ENCODE measurements at places on chromosomes 6 and 20.
A peak's percentile ranks its signal among the peaks of the same experiment; 100 is the strongest.

DNA sequence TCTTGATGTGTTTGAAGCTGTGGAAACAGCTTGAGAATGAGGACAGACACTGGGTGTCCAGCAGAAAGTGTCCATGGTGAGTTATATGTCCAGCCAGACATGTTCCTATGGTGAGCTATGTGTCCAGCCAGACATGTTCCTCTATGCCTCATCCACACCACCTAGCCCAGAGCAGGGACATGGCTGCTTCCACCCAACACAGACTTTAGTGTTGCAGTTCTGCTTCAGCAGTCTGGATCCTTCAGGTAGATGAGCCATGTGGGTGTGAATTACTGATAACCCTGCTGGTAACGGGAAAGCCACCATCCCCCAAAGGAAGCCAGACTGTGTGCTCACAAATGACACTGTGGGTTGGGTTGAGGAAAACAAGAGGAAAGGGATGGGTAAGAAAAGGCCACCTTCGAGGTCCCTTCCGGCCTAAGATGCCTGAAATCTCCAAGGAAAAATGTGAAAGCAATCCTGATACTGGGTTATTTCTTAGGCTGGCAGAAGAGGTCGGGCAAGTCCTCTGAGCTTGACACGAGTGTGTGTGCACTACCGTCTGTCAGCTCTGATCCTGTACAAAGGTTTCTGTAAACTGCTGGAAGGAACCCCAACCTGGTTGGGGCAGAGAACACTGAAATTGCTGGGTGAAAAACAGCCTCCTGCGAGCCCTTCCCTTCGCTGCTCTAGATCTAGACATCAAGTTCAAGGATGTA is 77.8 kb downstream of the NINL start:
- DNase-seq = no peak

DNA sequence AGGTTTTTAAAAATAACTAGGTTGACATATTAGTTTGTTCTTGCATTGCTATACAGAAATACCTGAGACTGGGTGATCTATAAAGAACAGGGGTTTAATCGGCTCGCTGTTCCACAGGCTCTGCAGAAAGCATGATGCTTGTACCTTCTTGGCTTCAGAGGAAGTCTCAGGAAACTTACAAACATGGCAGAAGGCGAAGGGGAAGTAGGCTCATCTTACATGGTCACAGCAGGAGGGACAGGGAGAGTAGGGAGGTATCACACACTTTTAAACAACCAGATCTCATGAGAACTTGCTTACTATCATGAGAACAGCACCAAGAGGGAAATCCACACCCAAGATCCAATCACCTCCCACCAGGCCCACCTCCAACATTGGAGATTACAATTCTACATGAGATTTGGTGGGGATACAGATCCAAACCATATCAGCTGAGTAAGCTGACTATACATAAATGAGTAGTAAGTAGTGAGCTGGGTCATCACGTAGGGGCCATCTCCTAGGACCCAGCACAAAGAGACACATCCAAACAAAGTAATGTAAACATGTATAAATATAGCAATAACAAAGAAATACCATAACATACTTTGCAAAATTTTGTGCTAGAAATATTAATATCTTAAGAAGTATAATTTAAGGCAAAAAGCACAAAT is 31.4 kb upstream of the SIRPG start:
- DNase-seq = no peak

GRCh38 chr20:50980851-50981713 is 22.5 kb downstream of the MOCS3 start:
- peak; percentile 75 for DNase-seq

DNA sequence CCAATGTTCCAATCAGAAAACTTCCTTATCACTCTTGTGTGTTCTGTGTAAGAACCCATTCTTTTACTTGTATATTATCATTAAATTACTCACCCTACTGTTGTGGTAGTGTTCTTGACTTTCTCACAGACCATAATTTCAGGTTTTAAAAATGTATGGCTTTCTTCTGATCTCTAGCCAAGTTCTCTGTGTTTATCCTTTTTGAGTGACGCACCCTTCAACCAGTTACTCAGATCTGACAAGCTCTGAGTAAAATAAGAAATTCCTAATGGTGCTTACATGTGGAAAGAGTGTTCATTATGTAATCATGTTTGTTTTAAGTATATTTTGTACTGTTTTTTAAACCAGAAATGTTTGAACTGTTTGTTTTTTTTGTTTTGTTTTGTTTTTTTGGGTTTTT is 11.0 kb downstream of the TBPL1 start:
- DNase-seq = no peak

- no peak for DNase-seq
These were observed 26.4 kb upstream of the SIRPA start for GRCh38 chr20:1868856-1869255.

GRCh38 chr20:43939762-43940121 is 25.1 kb downstream of the TOX2 start:
- no peak for DNase-seq

DNA sequence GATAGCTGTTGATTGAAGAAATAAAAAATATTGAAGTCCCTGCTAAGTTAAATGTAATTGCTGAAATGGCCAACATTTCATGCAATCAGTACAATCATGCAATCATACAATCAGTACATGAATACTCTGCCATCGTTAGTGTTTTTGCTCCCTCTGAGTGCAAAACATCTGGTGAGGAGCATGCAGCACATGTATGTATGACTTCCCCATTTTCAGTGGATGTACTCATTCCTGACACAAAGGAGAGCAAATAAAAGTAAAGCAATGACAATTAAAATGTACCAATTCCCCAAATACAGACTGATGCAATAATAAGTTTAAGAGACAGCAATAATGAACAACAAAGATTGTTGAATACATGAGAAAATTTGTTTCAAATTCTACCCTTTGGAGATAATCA is 140.7 kb downstream of the PLCB1 start:
- DNase-seq = peak; percentile 55

GRCh38 chr20:12883507-12883885 is 125.3 kb upstream of the SPTLC3 start:
- DNase-seq = no peak

DNA sequence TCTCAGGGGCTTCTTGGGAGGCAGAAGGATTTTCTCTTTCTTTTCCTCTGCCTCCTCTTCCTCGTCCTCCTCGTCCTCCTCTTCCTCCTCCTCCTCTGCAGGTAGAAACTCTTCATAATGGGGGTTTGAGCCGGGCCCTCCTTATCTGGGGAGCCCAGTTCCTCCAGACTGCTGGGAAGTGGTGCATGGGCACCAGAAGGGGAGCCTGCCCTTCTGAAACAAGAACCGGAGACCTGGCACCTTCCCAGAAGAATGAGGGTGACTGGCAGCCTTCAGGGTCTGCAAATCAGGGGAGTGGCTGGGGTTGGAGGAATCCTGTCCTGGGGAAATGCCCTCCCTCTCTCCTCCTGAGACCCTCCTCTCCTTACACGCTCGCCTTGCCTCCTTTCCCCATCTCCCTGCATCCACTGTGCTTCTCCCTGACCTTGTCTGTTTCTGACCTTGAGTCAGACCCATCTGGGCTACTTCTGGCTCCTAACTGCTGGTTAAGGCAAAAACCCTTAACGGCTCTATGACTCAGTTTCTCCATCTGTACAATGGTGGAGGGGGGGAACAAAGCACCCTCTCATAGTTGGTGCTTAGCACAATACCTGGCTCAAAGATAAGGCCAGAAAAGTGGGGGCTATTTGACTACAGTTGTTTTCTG is 1.7 kb downstream of the TULP1 start:
- no peak for DNase-seq

- DNase-seq = no peak
These were observed 172.7 kb downstream of the TTLL2 start for GRCh38 chr6:167497428-167498056.

DNA sequence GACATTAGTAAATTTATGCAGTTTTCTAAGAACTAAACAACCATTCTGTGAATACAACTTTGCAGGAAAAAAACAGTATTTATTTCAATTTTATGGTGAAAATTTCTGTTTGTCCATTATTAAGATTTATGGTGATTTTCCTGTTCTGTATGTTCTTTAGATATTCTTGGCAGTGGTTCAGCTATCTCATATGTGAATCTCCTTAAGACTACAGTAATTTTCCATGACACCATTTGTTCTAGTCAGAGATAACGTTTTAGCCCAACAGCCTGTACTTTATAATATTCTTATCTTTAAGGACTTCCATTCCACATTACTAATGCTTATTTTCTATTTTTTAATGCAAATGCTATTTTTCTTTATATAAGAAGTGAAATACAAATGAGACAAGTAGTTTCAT is 504.0 kb downstream of the RFPL4B start:
- DNase-seq = no peak

DNA sequence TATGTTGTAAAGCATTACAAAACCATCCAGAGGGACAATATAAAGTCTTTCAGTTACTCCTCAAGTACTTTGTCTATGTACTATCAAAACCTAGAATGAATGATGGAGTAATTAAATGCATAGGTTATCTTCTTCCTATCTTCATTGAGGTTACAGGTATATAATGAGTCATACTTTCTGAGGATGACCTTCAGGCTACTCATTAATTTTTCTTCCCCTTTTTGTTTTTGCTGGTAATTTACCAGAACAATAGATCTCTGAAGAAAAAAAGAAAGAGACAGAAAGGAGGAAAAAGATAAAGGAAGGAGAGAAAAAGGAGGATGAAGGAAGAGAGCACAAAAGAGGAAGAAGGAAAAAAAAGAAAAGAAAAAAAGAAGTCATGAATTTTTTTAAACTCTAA is 398.4 kb downstream of the TBC1D32 start:
- DNase-seq = no peak

GRCh38 chr20:54382419-54382818 is 93.0 kb upstream of the DOK5 start:
- no peak for DNase-seq

GRCh38 chr20:45969712-45970634 is 2.0 kb downstream of the ZNF335 start:
- DNase-seq = peak; percentile 61

Data from inflammatory macrophage treated with lipopolysaccharide for 4 hours (primary cell).